ENCODE measurements at places on chromosomes 7 and 10. TPM values are rescaled to one million over a fixed set of nuclear protein-coding genes. Genes with fewer than 3 reads are reported as not detected.

DNA sequence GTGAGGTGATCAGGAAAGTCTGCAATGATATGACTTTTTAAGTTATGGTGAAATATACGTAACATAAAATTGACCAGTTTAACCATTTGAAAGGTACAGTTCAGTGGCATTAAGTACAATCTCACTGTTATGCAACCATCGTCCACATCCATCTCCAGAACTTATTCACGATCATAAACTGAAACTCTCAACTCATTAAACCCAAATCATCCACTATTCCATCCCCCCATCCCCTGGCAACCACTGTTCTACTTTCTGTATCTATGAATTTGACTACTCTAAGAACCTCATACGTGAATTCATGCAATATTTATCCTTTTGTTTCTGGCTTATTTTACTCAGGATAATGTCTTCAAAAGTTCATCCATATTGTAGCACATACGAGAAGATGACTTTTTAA is 48.4 kb downstream of the TFAM start:
- no peaks in the 10 kb centered on the region for H3K4me1 ChIP-seq
- no peaks in the 10 kb centered on the region for H3K27me3 ChIP-seq
- DNase-seq: no peak
- H3K4me3 ChIP-seq: no peak overlapping the region

DNA sequence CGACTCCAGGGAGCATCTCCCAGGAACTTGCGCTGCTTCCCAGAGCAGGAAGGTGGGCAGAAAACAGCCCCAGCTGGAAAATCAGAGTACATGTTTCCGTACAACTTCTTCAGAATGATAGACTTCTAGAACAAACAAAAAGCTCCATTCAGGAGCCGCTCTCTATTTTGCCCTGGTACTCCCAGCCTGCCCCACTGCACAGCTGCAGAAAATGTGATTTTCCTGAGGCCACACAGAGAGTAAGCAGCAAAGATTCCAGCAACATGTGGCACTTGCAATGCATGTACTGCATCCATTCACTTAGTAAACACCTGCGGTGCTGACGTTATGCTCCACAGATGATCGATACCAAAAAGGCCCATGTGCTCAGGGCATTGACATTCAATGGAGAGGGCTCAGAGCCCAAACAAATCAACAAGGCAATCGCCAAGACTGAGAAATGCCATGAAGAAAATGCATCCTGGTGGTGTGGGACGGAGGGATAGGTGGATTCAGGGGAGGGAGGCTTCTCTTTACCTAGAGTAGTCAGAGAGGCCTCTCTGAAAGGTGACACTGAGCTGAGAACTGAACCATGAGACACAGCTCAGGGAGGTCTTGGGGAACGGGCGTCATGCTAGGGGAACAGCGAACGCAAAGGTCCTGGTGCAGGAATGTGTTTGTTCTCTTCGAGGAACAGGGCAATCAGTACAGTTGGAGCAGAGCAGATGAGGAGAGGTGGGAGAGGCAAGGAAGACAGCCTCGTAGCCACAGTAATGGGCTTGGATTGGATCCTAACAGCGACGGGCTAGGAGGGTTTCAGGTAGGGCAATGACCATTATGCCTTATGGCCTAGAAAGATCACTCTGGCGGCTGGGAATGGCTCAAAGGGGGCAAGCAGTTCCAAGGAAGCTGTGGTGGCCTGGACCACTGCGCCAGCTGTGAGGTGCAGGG is 35.3 kb upstream of the DUSP5 start:
- H3K27ac ChIP-seq: no peak overlapping the region
- H3K4me1 ChIP-seq: no peaks in the 10 kb centered on the region
- no peaks in the 10 kb centered on the region for H3K27me3 ChIP-seq
- no peak for DNase-seq
- no peaks in the 10 kb centered on the region for H3K36me3 ChIP-seq

DNA sequence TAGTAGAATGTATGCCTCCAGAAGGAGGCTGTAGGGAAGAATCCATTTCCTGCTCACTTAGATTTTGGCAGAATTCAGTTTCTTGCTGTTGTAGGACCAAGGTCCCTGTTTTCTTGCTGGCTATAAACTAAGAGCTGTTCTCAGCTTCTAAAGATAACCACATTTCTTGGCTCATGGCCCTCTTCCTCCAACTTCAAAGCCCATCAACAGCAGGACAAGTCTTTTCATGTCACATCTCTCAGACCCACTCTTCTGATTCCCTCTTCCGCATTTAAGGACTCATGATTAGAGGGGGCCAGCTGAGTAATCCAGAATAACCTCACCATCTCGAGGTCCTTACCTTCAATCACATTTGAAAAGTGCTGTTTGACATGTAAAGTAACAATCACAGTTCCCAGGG is 8.2 kb upstream of the LSM8 start:
- no peak overlapping the region for H3K27ac ChIP-seq
- no peaks in the 10 kb centered on the region for H3K4me1 ChIP-seq
- no peak overlapping the region for H3K4me3 ChIP-seq
- DNase-seq: no peak
- no peaks in the 10 kb centered on the region for H3K27me3 ChIP-seq

DNA sequence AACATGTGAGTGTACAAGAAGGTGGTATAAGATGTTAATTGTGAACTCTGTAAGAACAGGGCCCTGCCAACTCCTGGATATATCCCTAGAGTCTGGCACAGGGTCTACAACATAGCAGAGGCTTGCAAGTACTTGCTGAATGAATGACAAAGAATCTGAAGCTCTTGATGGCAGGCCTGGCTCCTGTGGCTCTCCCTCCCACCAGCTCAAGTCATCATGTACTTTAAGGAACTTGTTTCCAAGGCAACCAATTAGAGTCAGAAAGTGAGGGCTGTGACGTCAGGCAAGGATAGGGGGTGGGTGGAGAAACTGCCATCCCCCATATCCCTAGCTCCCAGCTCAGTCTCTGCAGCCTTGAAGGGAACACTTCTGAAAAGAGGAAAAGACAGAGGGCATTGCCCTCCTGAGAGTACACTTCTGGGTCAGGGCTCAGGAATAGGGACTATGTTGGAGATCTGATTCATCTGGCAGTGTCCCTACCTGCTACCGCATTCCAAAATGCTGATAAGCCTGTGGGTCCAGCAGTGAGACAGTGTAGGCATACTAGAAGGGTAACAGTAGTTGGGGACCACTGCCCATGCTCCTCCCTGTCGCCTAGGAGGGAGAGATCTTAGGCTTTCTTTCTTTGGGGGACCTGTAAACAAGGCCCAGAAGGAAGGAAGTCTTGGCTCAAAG is 34.6 kb upstream of the BTRC start:
- H3K4me3 ChIP-seq: no peak overlapping the region
- no peak overlapping the region for H3K27ac ChIP-seq
- peaks cover 4% of the 10 kb centered on the region for H3K27me3 ChIP-seq

DNA sequence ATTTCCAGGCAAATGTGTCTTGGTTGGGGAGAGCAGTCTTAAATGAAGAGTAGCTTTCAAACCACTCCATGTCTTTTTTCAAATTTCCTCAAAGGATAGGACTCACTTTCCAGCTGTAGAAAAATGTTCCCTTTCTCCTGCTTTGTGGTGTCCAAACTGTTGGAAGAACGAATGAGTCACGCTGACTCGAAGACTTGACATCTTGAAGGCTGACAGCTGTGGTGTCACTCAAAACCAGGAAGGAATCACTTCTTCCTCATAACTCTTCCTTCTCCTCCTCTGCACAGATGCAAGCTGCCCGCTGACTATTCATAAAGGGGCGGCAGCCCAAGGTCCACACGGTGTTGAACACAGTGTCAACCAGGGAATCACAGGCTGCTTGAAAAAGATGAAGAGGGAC is 19.2 kb downstream of the PLA2G12B start:
- H3K4me1 ChIP-seq: no peaks in the 10 kb centered on the region
- no peak for DNase-seq
- no peaks in the 10 kb centered on the region for H3K36me3 ChIP-seq
- H3K27me3 ChIP-seq: no peaks in the 10 kb centered on the region
- H3K27ac ChIP-seq: no peak overlapping the region

DNA sequence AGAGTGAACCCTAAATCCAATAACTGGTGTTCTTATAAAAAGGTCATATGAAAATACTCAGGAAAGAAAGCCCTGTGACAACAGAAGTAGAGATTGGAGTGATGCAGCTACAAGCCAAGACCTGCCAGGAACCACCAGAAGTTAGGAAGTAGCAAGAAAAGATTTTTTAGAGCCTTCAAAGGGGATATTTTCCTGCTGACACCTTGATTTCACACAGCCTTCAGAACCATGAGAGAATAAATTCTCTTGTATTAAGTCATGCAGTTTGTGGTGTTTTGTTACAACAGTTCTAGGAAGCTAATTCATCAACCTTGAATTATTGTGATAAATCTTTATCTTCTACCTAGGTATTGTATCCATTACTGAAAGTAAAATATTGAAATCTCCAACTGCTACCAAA is 81.0 kb downstream of the HYCC1 start:
- no peak for DNase-seq
- H3K4me1 ChIP-seq: peaks cover 10% of the 10 kb centered on the region
- H3K27ac ChIP-seq: no peak overlapping the region

Gene RUFY2
- 11.5 TPM for polyA plus RNA-seq

Gene CFAP43
- 0.66 TPM for polyA plus RNA-seq

Gene TMEM26
- 0.27 TPM for polyA plus RNA-seq

Data from hepatocyte (in vitro differentiated cells).